ENCODE measurements at places on chromosomes 16 and 17. TPM values are rescaled to one million over a fixed set of nuclear protein-coding genes. Genes with fewer than 3 reads are reported as not detected.

ABCC12 gene
- total RNA-seq = not detected

DNA sequence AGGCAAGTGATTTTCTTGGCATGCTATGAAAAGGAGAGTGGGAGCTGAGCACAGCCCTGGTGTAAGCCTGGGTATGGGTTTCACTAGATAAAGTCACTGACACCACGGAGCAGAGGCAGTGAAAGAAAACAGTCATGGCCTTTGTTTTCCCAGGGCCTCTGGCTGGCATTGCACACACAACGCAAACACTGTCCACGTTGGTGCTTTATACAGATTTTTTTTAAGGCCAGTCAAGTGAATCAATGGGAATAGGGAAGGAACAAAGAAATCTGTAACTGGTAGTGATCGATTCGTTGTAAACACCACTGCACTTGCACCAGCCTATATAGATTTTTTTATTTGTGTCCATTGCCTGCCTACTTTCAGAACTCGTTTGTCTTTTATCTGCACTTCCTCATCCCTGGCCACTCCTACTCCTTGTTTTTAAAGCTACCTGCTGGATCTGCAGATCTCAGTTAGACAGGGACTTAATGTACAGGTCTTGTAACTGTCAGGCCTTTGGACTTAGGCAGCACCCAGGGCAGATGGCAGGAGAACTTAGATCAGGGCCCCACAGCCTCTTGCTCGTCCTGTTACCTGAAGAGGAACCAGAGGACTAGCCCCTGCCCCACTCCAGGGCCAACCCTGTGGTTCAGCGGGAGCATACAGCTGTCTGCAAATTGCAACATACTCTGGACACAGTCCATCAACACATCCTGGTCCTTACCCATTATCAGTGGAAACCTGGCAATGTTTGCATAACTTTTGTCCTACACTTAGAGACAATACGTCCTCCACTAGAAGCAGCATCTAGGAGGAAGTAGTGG, 10.6 kb upstream of the TMIGD1 start:
- H3K27me3 ChIP-seq = no peaks in the 10 kb centered on the region
- peak; percentile 78 for DNase-seq
- peak overlapping the region; percentile 70 for H3K27ac ChIP-seq
- no peak overlapping the region for H3K4me3 ChIP-seq
- peaks cover 43% of the 10 kb centered on the region for H3K4me1 ChIP-seq

DNA sequence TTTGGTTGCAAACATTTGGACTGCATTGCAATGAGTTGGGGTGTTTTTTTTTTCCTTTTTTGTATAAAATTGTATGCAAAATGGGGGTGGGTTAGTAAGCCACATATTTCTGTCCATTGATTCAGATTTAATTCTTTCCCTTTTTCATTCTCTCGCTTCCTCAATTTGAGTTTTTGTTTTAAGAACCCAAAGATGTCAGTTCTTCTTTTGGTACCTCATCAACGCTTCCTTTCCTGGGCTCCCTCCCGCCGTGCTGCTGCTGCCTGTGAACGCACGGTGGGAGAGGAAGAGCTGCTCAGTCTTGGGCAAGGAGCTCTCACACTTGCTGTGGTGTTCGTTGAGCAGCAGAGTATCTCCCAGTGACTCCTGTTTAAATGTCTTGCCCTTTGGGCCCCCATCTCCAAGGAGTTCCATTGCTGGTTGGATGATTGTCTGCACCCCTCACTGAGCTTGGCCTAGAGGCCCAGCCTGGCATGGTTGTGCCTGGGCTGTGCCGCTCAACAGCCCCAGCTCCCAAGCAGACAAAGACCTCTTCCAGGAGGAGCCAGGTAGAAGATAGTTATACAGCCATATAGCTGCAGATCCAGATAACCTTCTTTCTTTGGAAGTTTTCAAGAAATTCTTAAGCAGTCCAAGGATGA, 13.6 kb downstream of the UBFD1 start:
- H3K27ac ChIP-seq = no peak overlapping the region
- no peaks in the 10 kb centered on the region for H3K4me1 ChIP-seq
- peaks cover 83% of the 10 kb centered on the region for H3K36me3 ChIP-seq
- no peaks in the 10 kb centered on the region for H3K27me3 ChIP-seq

DNA sequence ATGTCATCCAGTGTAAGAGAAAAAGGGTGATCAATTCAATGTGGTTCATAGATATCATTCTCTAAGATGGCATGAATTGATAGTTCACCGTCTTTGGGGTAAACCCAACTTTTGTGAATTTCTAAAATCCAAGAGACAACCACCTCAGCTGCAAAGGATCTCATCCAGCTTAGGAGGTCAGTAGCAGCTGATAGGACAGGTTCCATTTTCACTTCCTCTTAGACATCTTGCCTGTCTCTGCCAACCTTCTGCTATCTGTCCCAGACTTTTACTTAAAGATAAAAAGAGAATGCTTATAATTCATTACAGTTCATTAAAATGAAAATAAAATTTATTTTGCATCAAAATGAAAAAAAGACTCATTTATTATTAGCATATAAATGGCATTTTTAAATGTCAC, 468.2 kb downstream of the XYLT1 start:
- DNase-seq = no peak
- H3K4me3 ChIP-seq = no peak overlapping the region
- no peaks in the 10 kb centered on the region for H3K27me3 ChIP-seq
- no peaks in the 10 kb centered on the region for H3K36me3 ChIP-seq

ZSCAN10 gene
- total RNA-seq = 0.34 TPM

DNA sequence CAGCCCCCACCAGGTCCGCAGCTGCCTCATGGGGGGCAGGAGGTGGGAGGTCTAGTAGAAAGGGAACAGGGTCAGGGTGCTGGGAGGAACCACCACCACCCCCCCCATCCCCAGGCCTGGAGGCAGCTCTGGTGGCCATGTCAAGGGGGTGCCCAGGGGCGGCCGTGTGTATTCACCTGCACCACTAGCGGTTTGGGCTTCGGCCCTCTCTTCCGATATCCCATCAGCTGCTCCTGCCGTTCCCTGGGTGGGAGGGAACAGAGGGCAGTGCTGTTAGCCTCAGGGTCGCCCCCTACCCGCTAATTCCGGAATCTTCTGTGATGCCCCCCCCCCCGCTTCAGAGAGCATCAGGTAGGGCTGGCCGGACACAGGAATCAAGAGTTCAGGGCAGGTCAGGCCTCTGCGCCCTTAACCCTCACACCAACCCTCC, 3.8 kb downstream of the CBX4 start:
- no peak overlapping the region for H3K27ac ChIP-seq
- no peaks in the 10 kb centered on the region for H3K27me3 ChIP-seq
- no peak for DNase-seq
- peaks cover 61% of the 10 kb centered on the region for H3K4me1 ChIP-seq
- no peak overlapping the region for H3K4me3 ChIP-seq
- H3K36me3 ChIP-seq = peaks cover 15% of the 10 kb centered on the region

PCTP gene
- 28.3 TPM for total RNA-seq

DNA sequence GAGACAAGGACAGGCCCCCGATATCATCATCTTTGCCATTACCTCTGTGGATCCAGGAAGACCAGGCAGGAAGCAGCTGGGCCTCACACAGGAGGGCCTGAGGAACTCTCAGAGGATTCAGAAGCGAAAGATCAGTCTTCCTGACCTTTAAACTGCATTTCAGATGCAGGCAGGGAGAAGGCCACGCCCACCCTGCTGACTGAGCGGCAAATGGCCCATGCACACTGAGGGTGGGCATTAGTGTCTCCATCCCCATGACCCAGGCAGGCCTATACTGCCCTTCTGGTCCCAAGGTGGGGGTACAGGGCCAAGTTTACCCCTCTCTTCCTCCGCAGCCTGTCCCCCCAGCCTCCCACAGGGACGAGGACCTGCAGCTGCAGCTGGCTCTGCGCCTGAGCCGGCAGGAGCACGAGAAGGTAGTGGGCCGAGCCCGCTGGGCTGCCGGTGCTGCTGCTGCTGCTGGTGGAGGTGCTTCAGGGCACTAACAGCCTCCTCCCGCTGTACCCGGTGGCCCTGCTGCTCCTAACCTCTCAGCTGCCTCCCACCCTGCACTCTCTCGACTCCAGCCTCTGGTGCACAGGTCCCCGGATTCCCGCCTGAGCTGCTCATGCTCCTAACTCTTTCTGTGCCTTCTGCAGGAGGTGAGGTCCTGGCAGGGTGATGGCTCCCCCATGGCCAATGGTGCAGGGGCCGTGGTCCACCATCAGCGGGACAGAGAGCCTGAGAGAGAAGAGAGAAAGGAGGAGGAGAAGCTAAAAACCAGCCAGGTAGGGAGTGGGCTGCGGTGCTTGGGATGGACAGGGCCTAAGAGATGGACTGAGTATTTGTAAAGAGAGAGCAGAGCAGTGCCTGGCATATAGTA, 6.2 kb downstream of the EPN3 start:
- DNase-seq = no peak
- no peak overlapping the region for H3K4me3 ChIP-seq
- no peaks in the 10 kb centered on the region for H3K36me3 ChIP-seq
- H3K27me3 ChIP-seq = no peaks in the 10 kb centered on the region

- no peaks in the 10 kb centered on the region for H3K27me3 ChIP-seq
- no peaks in the 10 kb centered on the region for H3K36me3 ChIP-seq
- no peaks in the 10 kb centered on the region for H3K4me1 ChIP-seq
- no peak overlapping the region for H3K27ac ChIP-seq
- DNase-seq = no peak
These were observed 20.4 kb upstream of the YPEL2 start for GRCh38 chr17:59311051-59311468.

GRCh38 chr16:74726716-74727115, 26.1 kb upstream of the MLKL start:
- no peak overlapping the region for H3K4me3 ChIP-seq
- H3K27ac ChIP-seq = no peak overlapping the region
- no peaks in the 10 kb centered on the region for H3K36me3 ChIP-seq
- no peak for DNase-seq
- no peaks in the 10 kb centered on the region for H3K27me3 ChIP-seq

DNA sequence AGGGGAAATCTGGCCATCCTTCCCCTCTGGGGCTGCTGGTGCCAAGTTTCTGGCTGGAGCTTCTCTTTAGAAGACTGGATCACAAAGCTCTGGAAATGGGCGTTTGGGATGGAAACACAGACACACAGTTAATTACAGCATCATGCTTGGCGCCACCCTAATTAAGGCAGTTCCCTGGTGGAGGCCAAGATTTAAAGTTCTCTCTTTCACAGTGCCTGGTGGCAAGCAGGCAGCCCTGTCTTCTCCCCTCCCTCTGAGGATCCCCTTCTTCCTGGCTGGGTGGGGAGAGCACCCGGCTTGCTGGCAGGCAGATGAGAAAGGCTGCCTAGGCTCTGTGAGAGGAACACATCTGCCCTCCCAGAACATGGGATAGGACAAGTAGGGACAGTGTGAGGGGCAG, 59.0 kb upstream of the NKD1 start:
- H3K4me1 ChIP-seq = no peaks in the 10 kb centered on the region
- no peak overlapping the region for H3K4me3 ChIP-seq
- H3K27me3 ChIP-seq = no peaks in the 10 kb centered on the region
- no peak overlapping the region for H3K27ac ChIP-seq

TUBG1 gene
- total RNA-seq = 37.7 TPM

DNA sequence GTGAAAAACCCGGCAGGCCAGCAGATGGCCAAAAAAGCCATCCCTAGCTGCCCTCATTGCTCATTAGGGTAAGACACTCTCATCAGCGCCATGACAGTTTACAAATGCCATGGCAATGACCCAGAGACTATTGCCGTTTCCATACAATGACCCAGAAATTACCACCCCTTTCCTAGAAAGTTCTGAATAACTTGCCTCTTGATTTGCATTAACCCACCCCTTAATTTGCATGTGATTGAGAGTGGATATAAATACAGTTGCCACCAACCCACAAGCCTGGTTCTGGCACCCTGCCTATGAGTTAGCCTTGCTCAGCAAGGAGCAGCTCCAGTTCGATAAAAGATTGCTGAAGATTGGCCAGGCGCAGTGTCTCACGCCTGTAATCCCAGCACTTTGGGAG, 16.1 kb upstream of the C16orf54 start:
- H3K36me3 ChIP-seq = no peaks in the 10 kb centered on the region
- H3K4me1 ChIP-seq = peaks cover 11% of the 10 kb centered on the region
- no peak for DNase-seq
- H3K27ac ChIP-seq = no peak overlapping the region

NOD2 gene
- total RNA-seq = 14.3 TPM

RPRML gene
- total RNA-seq = not detected

- peak; percentile 47 for DNase-seq
- H3K27me3 ChIP-seq = no peaks in the 10 kb centered on the region
- no peak overlapping the region for H3K27ac ChIP-seq
- no peak overlapping the region for H3K4me3 ChIP-seq
- peaks cover 2% of the 10 kb centered on the region for H3K36me3 ChIP-seq
These were observed 45.3 kb downstream of the RPH3AL start for GRCh38 chr17:307295-307691.

DNA sequence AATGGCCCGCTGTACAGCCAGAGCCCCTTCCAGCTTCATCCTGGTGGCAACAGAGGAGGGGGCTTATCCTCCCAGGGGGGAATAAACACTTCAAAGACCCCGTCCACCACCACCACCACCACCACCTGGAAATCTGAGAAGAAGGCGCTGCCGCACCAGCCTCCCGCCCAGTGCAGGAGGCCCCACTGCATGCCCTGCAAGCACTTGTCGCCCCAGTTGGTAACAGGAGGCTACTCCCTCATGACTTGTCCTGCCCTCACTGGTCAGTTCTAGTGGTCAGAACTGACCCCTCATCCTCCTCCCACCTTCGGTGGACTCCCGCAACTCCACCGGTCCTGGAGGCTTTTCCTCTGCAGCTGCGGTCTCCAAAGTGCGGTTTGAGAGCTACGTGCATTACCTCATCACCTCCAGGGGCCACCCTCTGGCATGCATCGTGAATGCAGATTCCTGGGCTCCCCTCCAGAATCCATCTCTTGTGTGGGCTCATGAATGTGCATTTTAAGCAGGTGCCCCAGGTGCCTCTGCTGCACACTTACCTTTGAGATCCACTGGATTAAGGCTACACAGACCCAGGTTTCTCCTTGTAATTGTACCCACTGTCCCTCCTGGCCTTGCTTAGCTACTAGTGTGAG, 71.8 kb downstream of the SRCIN1 start:
- H3K27me3 ChIP-seq = peaks cover 9% of the 10 kb centered on the region
- H3K4me1 ChIP-seq = no peaks in the 10 kb centered on the region
- no peak overlapping the region for H3K4me3 ChIP-seq

DNA sequence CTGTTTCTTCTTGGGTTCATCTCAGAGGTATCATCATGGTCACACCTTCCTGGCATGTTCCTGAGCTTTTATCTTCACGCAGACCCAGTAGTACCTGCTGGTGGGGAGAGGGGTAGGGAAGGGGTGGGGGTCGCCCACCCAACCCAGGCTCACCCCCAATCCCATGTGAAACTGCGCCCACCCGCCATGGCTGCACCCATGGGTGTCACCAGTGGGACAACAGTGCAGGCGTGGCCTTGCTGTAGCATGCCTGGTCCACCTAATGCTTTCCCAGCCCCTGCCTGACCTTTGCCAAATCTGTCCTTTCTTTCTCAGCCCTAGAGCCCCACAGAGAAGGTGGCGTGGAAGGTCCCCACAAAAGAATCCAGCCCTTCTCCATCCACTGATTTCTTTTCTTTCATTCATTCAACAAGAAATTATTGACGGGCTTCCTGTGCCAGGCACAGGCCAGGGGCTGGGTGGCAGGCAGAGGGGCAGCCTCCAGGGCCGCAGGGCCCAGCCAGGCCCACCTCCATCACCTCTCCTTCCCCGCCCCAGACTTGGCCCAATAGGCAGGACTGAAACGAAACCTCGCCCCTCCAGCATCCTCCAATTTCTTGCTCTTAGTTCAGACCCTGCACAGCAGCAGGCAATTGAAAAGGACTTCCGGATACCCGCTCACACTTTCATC, 79.1 kb upstream of the TNRC6C start:
- H3K27ac ChIP-seq = no peak overlapping the region
- H3K36me3 ChIP-seq = no peaks in the 10 kb centered on the region
- H3K4me3 ChIP-seq = no peak overlapping the region
- H3K27me3 ChIP-seq = no peaks in the 10 kb centered on the region
- DNase-seq = no peak
- peaks cover 28% of the 10 kb centered on the region for H3K4me1 ChIP-seq
